Esophagus squamous epithelium (tissue), 5 donors: ENCODE measurements at places on chromosomes 1 and 21.

DNA sequence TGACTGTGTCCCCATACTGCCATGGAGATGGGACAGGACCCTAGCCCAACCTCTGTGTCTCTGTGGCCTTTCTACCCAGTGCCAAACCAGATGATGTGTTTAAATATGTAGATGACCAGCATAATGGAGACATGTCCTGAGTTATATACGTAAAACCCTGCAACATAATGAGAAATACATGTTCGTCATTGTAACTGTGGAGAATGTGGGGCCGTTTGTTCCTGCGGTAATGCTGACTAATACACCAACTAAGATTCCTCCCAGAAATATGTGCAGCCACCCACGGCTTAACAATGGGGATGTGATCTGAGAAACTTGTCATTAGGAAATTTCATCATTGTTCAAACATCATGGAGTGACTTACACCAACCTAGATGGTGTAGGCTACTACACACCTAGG lies 71.7 kb upstream of the SIM2 start:
- no peak for DNase-seq

- DNase-seq: no peak
Observed at GRCh38 chr21:45448810-45449657, 44.1 kb downstream of the COL18A1 start.

DNA sequence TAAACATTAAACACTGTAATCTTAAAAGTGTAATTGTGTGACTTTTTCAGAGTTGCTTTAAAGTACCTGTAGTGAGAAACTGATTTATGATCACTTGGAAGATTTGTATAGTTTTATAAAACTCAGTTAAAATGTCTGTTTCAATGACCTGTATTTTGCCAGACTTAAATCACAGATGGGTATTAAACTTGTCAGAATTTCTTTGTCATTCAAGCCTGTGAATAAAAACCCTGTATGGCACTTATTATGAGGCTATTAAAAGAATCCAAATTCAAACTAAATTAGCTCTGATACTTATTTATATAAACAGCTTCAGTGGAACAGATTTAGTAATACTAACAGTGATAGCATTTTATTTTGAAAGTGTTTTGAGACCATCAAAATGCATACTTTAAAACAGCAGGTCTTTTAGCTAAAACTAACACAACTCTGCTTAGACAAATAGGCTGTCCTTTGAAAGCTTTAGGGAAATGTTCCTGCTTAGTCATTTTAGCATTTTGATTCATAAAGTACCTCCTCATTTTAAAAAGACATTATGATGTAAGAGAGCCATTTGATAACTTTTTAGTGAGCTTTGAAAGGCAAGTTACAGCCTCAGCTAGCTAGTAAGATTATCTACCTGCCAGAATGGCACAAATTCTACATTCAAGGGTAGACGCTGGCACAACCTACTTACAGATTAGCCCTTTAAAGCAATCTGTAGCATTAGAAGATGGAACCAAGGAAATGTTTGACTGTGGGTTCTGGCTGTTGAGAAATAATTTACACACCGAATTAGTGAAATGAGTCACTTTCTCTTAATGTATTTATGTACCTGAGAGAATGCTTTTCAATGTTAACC lies 9.4 kb downstream of the SOD1 start:
- no peak for DNase-seq

DNA sequence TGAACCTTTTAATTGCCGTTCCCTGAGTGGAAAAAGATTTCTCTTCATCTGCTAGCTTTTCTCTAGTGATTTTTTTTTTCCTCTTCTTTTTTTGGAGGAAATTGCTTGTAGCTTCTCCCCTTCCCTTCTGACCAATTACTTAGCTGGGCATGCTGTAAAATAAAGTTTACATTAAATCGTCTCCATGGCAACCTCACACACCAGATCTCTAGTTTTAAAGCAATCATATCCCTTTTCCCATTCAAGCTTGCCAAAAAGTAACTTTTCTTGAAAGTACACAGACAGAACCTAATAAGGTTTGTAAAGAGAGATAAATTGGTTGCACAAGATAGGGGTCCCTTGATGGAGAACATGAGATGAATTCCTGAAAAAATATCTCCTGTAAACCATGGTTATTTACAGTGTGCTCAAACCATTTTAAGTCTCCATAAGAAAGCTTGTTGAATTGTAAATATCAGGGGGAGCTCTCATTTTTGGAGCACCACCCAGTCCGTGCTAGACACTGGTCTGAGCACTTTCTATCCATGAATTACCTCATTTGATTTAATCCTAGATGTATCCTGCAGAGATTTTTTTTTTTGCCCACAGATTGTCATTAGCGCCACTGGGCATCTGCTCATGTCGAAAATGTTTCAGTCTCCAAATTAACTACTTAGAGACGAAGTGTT lies 32.6 kb upstream of the HTR1D start:
- DNase-seq: no peak

GRCh38 chr1:92797961-92798360 lies 13.1 kb upstream of the EVI5 start:
- DNase-seq: no peak

DNA sequence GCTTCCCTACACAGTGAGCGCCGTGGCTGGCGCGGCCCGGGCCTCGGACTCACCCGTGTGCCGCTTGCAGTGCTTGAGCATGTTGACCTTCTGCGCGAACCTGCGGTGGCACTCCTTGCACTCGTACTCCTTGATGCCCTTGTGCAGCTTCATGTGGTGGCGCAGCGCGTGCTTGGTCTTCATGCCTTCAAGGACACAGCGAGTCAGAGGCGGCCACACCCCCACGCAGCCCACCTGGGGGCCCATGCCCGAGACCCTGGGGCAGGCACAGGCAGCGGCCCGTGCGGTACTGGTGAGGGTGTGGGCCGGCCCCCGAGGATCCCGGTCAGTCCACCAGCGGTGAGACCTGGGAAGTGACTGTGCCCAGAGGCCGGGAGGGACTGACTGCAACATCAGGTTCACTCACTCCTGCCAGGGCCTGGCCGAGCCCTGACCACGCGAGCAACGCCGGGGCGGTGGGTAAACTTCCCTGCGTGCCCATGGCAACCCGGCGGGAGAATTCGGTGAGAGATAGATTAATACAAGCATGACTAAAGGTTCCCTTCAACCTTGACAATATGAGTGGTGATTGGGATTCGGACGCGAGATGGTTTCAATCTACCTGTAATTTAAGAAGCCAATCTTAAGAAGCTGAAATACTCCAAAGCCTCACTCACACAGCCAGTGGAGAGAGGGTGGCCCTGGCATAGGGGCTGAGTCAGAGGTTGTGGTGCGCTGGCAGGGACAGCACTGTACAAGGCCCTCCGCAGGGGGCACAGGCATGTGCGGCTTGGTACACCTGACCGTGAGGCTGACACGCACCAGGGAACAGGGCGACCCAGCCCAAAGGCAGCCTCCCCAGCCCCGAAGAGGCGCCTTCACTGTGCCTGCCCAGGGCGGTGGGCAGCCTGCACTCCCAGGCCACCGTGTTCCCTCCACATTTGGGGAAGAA lies 49.1 kb upstream of the RIPK4 start:
- DNase-seq: no peak

DNA sequence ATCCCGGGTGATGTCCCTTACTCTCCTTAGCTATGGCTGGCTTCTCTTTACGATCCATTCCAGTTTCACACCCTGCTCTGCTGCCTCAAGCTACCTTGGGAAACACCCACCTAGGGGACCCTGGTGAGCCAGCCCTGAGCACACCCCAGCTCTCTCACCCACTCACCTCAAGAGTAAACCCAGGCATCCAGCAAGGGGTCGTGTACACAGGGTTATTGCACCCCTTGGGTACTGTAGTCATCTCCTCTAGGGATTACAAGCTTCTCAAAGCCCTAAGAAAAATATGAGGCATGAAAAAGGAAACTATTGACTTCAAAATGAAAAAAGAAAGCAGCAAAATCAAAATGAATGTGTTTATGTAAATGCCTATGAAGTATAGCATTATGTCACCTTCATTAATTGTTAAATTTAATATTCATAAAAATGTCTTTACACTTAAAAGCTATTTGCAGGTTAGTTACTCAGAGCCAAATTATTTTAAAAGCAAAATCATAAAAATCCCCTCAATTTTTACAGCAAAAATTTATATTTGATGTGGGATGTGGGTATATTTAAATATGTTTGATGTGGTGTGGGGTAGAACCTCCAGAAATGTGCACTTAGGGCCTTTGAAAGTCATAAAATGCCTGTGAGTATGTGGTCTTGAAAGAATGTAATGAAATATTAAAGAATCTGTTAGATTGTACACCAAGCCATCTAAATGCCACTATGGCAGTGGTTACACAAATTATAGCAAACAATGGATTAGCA lies 190.3 kb downstream of the C1orf94 start:
- DNase-seq: no peak

DNA sequence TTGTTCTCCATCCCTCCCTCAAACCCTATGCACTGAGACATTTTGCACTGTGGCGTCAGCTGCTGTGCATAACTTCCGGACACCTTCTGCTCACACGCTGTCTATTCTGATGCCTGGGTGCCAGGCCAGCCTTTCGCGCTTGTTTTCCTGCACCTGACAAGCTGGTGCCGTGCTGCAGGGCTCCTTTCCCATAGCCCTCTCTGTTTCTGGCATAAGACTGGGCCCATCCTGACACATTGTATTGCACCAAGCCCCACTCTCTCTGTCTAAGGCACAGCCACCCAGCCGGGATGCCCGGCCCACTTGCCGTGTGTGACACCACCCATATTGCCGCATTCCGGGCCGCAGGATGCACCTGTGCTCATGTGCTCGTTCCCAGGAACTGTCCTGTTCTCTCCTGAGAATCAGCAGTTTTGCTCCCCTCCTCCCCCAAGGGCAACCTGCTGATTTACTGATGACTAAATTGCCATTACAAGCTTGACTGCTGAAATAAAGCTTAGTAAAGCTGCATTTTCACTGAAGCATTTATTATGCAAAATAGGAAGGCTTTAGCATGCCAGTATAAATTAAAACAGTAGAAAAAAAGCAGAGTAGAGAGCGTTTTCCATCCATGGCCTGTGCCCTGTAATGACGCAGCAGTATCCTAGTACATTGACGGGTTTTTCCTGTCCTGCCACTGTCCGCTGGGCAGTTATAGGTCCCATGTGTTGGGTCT lies 88.0 kb downstream of the CD247 start:
- no peak for DNase-seq

- no peak for DNase-seq
Observed at GRCh38 chr1:193131266-193131860, 9.5 kb downstream of the CDC73 start.

DNA sequence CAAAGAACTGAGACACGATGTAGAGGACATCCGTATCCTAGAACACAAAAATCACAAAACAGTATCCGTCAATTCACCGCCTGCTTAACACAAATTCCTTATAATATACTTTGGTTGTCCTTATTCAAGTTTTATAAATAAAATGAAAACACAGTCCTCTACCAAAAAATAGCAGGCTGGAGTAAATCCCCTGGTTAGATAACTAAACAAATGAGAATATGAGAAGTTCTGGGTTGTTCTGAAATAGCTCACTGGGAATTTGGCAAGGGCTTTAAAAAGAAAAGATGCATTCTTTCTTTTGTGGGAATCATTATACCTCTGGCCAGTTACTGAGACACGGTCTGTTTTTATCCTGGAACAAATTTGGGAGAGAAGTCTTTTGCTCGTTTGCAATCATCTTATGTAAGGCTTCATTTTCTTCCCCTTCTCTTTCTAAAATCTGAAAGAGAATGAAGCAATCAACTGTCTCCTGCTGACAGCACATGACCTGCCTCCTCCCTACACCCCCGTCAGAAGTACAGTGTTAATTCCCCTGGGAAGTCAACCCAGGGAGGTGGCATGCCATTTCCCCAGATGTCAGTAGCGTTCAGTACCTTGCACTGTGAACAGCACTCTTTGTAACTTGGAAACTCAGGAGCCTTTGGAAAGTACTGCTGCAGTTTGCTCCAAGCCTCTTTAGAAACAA lies 37.1 kb upstream of the RAP1GAP start:
- no peak for DNase-seq

GRCh38 chr1:1123581-1124507 lies 8.0 kb upstream of the C1orf159 start:
- no peak for DNase-seq

DNA sequence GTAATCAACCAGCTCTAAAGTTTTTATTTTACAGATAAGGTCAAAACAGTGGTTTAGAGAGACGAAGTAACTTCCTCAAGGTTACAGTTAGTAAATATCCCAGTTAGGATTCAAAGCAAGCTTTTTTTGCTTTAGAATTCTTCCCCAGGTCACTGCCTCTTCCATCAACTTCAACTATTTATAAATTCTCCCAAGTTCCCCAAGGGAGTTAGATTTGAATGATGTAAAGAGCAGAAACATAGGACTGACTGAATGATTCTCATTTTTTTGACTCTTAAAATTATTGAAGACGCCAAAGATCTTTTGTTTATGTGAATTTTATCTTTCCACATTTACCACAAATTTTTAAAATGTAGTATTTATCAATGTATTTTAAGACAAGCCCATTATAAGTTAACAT lies 4.1 kb downstream of the POGZ start:
- DNase-seq: no peak

- DNase-seq: no peak
Observed at GRCh38 chr1:171420810-171421209, 64.5 kb upstream of the PRRC2C start.

- no peak for DNase-seq
Observed at GRCh38 chr1:224670506-224670905, 54.4 kb downstream of the CNIH3 start.

DNA sequence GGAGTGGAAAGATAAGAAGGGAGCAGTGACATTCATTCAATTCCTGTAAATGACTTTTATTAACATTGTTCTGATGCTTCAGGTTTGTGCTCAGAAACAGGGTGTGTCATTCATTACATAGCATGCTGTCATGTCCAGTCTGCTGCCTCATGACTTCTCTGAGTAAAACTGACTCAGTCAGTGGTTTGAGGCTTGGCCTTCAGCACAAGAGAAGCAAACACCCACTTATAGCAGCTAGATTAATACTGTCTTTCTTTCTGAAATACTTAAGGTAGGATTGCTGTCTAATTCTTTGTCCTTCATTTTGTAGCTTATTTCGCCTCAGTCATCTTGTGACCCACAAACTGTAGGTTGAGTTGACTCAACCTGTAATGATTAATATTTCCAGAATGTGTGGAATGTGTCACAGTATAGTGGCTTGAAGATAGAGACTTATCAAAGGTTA lies 32.9 kb downstream of the RASAL2 start:
- no peak for DNase-seq

- DNase-seq: no peak
Observed at GRCh38 chr1:203353486-203353885, 2.6 kb upstream of the FMOD start.

GRCh38 chr1:8570465-8570864 lies 247.0 kb downstream of the RERE start:
- DNase-seq: no peak

DNA sequence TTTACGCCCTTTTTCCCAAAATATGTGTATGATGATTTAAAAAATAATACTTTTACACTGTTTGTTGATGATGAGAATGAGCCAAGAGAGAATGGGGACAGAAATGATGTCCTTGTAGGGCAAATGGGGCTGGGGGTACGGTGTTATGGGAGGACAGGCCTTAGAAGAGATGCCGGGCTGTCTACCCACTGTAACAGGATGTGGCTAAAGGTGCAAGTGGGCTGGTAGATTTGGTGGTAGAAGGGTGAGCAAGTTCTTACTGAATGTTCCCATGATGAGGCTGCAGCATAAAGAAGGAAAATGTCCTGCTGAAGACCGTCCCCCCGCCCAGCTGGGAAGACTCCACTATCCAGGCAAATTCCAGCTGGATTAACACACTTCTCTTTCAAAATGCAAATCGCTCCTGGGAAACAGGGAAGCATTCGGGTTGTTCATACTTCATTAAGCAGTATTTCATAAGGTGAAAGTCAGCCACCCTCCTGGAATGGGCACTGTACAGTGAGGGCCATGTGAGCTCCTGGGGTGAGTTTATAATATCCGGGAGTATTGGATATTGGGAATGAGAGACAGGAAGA lies 14.0 kb downstream of the GPA33 start:
- no peak for DNase-seq
